ENCODE measurements at places on chromosomes 1 and 21.

- DNase-seq: no peak
Observed at GRCh38 chr1:214120951-214121350, 133.2 kb downstream of the PROX1 start.

- peak; percentile 89 for DNase-seq
Observed at GRCh38 chr1:89953131-89953626, 41.7 kb upstream of the ZNF326 start.

- no peak for DNase-seq
Observed at GRCh38 chr1:182650678-182651338, 33.6 kb downstream of the RGS8 start.

DNA sequence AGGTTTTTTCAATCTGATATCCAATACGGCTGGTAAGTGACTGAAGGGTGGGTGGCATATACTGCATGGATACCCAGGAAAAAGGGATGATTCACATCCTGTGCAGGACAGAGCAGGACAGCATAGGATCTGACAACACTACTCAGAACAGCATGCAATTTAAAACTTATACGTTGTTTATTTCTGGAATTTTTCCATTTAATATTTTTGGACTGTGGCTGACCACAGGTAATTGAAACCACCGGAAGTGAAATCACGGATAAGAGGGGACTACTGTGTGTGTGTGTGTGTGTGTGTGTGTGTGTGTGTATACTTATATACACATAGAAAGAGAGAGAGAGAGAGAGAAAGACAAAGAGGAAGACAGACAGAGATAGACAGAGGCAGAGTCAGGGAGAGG lies 23.0 kb downstream of the ERICH3 start:
- DNase-seq: peak; percentile 43

GRCh38 chr1:147389532-147390184 lies 147.2 kb downstream of the CHD1L start:
- DNase-seq: peak; percentile 62

DNA sequence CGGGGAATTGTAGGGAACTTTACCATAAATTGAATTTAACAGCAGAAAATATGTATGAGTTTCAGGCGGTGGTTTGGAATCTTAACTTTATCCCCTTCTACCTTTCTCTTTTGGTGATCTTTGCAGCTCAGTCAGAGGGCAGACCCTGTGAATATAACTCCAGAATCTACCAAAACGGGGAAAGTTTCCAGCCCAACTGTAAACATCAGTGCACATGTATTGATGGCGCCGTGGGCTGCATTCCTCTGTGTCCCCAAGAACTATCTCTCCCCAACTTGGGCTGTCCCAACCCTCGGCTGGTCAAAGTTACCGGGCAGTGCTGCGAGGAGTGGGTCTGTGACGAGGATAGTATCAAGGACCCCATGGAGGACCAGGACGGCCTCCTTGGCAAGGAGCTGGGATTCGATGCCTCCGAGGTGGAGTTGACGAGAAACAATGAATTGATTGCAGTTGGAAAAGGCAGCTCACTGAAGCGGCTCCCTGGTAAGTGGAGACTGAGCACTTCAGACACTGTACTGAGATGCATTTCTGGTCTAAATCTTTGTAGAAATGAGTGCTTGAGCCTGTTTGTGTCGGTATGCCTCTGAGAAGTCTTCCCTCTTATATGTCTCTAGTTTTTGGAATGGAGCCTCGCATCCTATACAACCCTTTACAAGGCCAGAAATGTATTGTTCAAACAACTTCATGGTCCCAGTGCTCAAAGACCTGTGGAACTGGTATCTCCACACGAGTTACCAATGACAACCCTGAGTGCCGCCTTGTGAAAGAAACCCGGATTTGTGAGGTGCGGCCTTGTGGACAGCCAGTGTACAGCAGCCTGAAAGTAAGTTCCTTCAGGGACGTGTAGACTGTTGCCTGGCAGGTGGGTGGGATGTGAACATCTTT lies 1.5 kb downstream of the CCN1 start:
- peak; percentile 73 for DNase-seq

All from fibroblast of mammary gland (primary cell).